Skeletal muscle tissue (tissue), 5 donors: ENCODE measurements at places on chromosomes 16 and 17. TPM values are rescaled to one million over a fixed set of nuclear protein-coding genes. Genes with fewer than 3 reads are reported as not detected.

Gene KRT31
- 3.1 TPM for total RNA-seq

Gene NETO2
- 3.7 TPM for total RNA-seq

Gene GPRC5C
- 44.4 TPM for total RNA-seq

Gene TMEM114
- not detected for total RNA-seq

Gene TEX19
- 0.52 TPM for total RNA-seq

Gene USH1G
- total RNA-seq: under 0.01 TPM

Gene DPEP2NB
- not detected for total RNA-seq

Gene TMC7
- 3.1 TPM for total RNA-seq

Gene CNGB1
- not detected for total RNA-seq

Gene TPSG1
- total RNA-seq: not detected

Gene STH
- total RNA-seq: not detected

Gene MYH10
- total RNA-seq: 72.0 TPM

Gene TEPSIN
- 5.2 TPM for total RNA-seq

Gene C17orf78
- not detected for total RNA-seq

Gene MT1A
- total RNA-seq: not detected

Gene MFAP4
- 29.2 TPM for total RNA-seq

Gene SEZ6
- not detected for total RNA-seq

Gene SLC16A11
- not detected for total RNA-seq

Gene TCAP
- total RNA-seq: 78.8 TPM

Gene OR1A1
- not detected for total RNA-seq

Gene GPR139
- not detected for total RNA-seq

Gene ATP2C2
- not detected for total RNA-seq

Gene MSLN
- 1.0 TPM for total RNA-seq

Gene CHST5
- total RNA-seq: not detected

Gene TBC1D16
- 19.3 TPM for total RNA-seq

Gene NSMCE1
- 51.7 TPM for total RNA-seq

Gene WFIKKN1
- 0.52 TPM for total RNA-seq

Gene CCDC154
- under 0.01 TPM for total RNA-seq

Gene NUDT7
- total RNA-seq: 5.7 TPM

Gene HBA2
- total RNA-seq: 5,761 TPM

Gene PRDM7
- not detected for total RNA-seq

Gene MARVELD3
- not detected for total RNA-seq

Gene ACE
- total RNA-seq: 7.8 TPM

Gene FOXN1
- total RNA-seq: not detected

Gene KRTAP9-8
- not detected for total RNA-seq

Gene PYDC1
- total RNA-seq: not detected

Gene SPN
- total RNA-seq: 1.0 TPM

Gene KRT27
- total RNA-seq: not detected

Gene RAC3
- 8.4 TPM for total RNA-seq

Gene TEKT5
- not detected for total RNA-seq

Gene KRT40
- total RNA-seq: 6.3 TPM
